Foreskin keratinocyte (primary cell): ENCODE measurements at places on chromosomes 1 and 21. TPM values are rescaled to one million over a fixed set of nuclear protein-coding genes. Genes with fewer than 3 reads are reported as not detected.

DNA sequence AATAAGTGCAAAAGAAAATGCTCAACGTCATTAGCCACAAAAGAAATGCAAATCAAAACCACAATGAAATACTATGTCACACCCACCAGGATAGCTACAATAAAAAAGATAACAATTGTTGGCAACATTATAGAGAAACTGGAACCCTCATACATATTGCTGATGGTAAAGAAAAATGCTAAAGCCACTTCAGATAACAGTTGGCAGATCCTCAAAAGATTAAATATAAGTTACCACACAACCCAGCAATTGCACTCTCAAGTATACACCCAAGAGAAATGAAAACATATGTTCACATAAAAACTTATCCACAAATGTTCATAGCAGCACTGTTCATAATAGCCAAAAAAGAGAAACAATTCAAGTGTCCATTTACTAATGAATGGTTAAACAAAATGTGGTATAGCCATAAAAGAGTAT lies 20.7 kb downstream of the TRIM33 start:
- no peak for DNase-seq

DNA sequence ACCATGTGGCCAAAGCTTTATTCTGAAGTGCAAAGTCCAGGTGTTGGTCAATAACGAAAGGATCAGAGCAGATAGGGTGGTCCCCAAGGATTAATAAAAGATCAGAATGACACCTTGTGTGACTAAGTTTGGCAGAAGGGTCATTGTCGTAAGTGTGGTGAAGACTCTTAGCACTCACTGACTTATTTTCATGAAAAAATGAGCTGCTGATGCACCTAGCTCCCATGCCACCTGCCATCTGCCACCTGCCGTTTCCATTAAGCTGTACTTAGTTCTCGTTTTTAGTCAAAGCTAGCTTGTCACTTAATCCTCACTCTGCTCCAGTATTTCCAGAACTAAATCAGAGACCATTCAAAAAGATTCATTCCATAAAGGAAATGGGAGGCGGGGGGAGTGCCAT lies 112.6 kb downstream of the SEC16B start:
- no peak for DNase-seq

GRCh38 chr21:43954896-43955295 lies 57.2 kb upstream of the TRAPPC10 start:
- no peak for DNase-seq

DNA sequence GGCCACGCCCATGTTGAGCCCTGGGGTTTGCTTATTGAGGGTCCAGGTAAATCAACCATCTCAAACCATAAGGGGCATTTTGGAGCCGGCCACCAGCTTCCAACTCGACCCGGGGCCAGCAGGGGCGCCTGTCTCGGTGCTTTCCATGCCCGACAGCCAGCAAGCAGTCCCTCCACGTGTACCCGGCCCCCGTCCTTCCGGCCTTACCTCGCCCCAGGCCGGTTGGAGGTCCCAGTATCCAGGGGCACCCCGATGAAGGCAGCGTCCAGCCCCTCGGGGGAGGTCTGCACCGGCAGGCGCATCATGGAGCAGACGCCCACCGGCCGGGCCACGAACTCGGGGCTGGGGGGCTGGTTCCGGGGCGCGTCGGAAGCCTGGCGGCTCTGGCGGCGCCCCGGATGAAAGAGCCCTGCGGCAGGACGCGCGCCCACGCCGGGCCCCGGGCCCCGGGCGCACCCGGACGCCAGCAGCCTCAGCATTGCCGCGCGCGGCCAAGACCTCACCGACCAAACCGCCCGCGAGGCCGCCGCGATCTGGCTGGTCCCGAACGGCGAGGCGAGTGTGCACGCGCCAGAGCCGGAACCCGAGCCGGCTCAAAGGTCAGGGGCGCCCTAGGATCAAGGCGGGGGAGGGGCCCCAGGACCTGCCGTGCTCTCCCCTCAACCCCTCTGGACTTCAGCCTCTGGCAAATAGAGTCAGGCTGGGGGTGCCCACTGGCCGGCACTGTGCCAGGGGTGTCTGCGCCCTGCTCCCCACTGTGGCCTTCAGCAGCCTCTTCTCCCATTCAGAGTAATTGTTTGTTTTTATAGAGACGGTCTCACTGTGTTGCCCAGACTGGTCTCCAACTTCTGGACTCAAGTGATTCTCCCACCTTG lies at the start of gene AGMAT:
TSS of gene AGMAT (minus strand) at position 563 of the 875 bp plus-strand sequence. CDS start at position 479, 84 bp downstream.
- DNase-seq = no peak

GRCh38 chr21:44013380-44014088 lies 1.4 kb downstream of the TRAPPC10 start:
- no peak for DNase-seq

DNA sequence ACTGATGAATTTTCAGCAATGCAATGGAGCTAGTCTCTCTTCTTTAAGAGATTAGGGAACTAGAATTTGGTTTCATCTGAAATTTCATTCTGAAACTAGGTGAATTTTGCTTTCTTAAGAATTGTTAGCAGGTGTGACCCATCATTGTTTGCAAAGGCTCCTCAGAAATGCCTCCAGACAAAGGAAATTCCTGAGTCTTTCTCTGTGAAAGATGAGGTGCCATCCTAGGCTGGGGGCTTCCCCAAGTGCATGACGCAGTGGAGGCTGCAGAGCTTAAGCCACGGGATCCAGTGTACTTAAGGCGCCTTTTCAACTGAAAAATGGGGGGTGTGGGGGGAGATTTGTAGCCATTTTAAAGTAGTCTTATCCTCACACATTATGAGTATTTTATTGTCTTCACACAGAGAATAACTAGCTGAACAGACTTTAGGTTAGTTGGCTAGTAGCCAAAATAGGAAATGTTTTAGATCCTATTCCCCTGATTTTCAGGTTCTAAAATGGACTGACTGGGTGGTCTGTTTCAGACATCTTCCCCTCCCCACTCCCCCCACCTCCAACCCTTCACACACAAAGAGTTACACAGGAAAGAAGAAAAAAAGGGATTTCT lies 202.0 kb downstream of the NFIA start:
- no peak for DNase-seq

- DNase-seq = no peak
These were observed 120.3 kb upstream of the TMEM51 start for GRCh38 chr1:15033264-15033663.

GRCh38 chr1:206451134-206451686 lies 19.1 kb upstream of the IKBKE start:
- DNase-seq = no peak

DNA sequence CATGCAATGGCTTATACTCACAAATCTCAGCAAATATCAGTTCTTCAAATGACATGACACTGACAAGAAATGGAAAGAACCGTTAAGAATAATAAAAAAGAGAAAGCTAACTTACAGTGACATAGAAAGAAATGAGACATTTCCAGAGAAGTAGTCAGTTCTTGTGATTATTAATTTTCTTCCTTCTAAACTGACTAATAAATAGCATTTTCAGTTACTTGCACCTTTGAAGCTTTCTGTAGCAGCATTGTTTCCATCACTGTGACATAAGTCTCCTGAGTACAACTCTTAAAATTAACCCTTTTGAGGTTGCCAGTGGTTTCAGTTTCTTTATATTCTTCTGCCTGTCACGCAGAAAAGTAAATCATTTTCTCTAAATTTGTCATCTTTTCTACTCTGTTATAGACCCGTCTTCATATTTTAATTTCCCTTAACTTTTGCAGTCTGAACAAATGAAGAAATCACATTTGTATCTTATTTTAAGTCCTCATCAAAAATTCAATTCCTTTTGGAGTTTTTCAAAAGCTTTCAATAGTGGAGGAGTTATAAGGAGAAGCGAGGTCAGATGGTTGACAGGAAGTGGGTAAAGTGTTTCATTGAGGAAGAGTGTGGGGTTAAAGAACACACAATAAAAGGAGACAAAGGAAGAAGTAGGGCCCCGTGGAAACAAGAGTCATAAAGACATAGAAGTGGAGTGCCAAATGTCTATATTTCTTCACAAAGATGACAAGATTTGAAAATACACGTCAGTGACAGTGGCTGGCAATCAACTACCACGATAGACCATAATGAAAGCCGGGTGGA lies 57.9 kb upstream of the S1PR1 start:
- no peak for DNase-seq

DNA sequence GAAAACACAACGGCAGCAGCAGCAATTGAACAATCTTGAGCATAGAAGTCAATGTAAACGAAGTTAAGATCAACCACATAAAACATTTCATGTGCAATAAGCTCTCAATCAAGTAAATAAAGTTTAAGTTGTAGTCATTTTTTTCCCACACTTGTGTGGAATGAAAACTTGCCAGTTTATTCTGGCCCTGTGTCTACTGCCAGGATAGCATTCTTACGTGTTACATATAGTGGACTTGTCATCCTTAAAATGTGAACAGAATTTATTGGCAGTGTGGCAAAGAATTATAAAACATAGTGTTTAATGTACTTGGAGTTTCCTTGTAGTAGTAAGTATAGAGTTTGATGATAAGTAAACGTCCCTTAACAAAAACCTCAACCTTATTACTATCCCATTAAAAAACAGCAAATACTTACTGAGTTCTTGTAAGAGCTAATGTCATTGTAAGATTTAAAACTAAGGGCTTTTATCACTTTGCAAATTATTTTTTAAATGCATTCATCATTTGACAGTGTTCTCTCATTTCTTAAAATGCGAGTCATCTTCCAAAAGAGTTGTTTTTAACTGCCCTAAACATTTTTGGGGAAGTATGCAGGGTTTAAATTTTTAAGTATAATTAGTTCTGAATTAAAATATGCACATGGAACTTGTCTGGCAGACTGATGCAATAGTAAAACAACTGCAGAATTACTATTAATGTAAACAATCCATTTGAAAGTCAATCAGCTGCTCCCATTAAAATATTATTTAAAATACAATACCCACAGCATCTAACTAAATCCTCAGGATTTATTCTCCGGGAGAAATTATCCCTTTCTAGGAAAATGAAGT lies 7.9 kb downstream of the COX20 start:
- no peak for DNase-seq

DNA sequence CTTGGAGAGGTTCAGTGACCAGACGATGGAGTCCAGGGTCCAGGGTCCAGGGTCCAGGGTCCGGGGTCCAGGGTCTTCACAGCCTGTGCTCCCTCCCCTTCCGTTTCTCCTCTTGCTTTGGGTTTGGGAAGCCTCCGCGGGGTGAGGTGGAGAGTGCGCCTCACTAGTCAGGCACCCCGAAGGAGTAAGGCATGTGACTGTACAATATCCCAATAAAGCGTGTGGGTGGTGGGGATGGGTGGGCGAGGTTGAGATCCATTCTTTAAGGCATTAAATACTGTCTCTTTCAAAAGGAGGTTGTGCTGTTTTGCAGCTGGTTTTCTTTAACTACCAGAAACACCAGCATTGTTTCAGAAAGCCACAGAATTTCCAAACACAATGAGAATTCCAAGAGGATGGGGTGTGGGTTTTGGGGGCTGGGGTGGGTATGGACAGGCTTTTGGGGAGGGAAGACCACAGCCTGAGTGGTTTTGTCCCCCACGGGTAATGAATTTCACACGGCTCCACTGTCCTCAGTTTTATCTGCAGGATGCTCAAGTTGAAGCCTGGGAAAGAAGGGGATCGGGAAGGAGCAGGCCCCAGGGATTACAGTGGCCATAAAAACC lies 65.7 kb downstream of the KIF26B start:
- DNase-seq = no peak

- DNase-seq = no peak
These were observed 40.2 kb downstream of the ATP1B1 start for GRCh38 chr1:169146576-169147214.

DNA sequence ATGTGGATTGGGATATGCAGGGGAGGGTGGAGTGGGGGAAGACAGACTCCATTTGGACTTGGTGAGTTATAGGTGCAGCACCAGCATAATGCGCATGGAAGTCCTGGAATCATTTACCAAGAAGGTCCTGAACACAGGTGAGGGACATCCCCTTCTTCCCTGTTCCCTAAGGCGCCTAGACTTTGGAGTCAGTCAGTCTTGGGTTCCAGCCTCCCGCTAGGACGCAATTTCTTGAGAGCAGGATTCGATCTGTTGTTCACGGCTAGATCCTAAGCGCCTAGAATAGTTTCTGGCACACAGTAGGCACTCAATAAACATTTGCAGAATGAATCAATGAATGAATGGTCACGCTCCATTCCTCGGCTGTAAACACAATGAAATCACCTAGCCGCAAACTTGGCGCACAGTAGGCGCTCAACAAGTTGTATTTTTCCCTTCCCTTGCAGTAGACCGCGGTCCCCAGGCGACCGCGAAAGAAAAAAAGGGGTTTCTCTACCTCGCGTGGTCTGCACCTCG lies 1.0 kb upstream of the AK4 start:
- no peak for DNase-seq

GRCh38 chr1:46197964-46198811 lies at the start of gene POMGNT1:
TSS of gene POMGNT1 (minus strand) at chr1:46198434. CDS start at chr1:46197821, 613 bp downstream.
- no peak for DNase-seq

- no peak for DNase-seq
These were observed 958 bp downstream of the DDR2 start for GRCh38 chr1:162633081-162633762.

GRCh38 chr1:10519016-10519417 lies 44.3 kb downstream of the PEX14 start:
- DNase-seq = no peak

- peak; percentile 29 for DNase-seq
These were observed 48.8 kb downstream of the LRRC40 start for GRCh38 chr1:70156529-70157120.

DNA sequence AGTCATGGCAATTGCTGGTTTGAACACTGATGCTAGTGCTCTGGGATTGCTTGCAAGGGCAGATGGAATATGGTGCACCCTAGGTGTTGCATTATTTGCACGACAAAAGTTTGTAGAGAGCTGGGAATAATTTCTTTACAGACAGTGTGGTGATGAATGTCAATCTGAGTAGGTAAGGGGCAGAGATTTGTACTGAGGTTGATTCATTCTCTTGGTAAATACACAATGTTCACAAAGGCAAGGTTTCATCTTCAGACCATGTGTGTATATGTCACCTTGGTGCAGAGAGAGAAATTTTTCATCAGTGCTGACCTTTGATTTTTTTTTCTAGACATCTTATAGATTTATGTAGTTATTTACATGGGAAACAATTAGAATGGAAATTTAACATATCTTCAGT lies 5.0 kb downstream of the PTPRC start:
- DNase-seq = no peak

GRCh38 chr1:110285316-110285715 lies 53.9 kb upstream of the RBM15 start:
- no peak for DNase-seq

DNA sequence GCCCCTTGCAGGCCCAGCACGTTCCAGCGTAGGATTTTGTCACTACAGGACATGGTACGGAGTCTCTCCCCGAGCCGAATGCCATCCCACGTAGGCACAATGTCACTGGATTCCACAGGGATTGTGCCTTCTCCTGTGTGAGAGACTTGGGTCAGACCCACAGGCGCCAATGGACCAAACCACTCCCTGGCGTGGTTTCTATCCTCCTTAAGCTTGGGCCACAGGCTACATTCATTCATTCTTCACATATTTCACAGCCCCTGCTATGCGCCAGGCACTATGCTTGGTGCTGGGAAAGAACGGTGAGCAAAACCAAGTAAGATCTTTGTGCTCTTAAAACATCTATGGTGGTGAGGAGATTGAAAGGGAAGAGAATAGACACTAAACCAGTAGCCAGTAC lies 18.7 kb downstream of the CHRNB2 start:
- DNase-seq = no peak

GRCh38 chr1:98906809-98907208 lies 97.9 kb downstream of the PLPPR5 start:
- DNase-seq = no peak

Gene DYNLT5
- not detected in 2 replicates for total RNA-seq

Gene ERICH3
- total RNA-seq = not detected in 2 replicates

Gene SLAMF1
- not detected in 2 replicates for total RNA-seq

Gene TLR5
- total RNA-seq = 0.32 and 1.1 TPM in 2 replicates

Gene C1QTNF12
- total RNA-seq = 0.53 and 1.0 TPM in 2 replicates

Gene CD101
- total RNA-seq = 0.44 and 2.0 TPM in 2 replicates

Gene SPOCD1
- total RNA-seq = 3.2 and 4.8 TPM in 2 replicates

Gene IL10
- total RNA-seq = not detected in 2 replicates

Gene CFAP107
- total RNA-seq = not detected in 2 replicates

Gene CYP4X1
- total RNA-seq = 0.07 TPM in 1 of 2 replicates, not detected in the other

Gene IQCC
- 3.8 and 4.8 TPM in 2 replicates for total RNA-seq

Gene SPRR1B
- 36.3 and 89.7 TPM in 2 replicates for total RNA-seq
